ENCODE measurements at places on chromosomes 5 and 9. TPM values are rescaled to one million over a fixed set of nuclear protein-coding genes. Genes with fewer than 3 reads are reported as not detected.

- DNase-seq, result no peak
- H3K27me3 ChIP-seq, result no peaks in the 10 kb centered on the region
- no peak overlapping the region for H3K4me3 ChIP-seq
- H3K27ac ChIP-seq, result no peak overlapping the region
- no peaks in the 10 kb centered on the region for H3K36me3 ChIP-seq
Observed at GRCh38 chr9:136748666-136749611, 614 bp upstream of the LCN6 start.

GRCh38 chr5:172770374-172770674, 671 bp downstream of the DUSP1 start:
- no peaks in the 10 kb centered on the region for H3K36me3 ChIP-seq
- H3K27ac ChIP-seq, result peak overlapping the region; percentile 99
- H3K4me1 ChIP-seq, result peaks cover 32% of the 10 kb centered on the region
- DNase-seq, result no peak
- H3K27me3 ChIP-seq, result no peaks in the 10 kb centered on the region

DNA sequence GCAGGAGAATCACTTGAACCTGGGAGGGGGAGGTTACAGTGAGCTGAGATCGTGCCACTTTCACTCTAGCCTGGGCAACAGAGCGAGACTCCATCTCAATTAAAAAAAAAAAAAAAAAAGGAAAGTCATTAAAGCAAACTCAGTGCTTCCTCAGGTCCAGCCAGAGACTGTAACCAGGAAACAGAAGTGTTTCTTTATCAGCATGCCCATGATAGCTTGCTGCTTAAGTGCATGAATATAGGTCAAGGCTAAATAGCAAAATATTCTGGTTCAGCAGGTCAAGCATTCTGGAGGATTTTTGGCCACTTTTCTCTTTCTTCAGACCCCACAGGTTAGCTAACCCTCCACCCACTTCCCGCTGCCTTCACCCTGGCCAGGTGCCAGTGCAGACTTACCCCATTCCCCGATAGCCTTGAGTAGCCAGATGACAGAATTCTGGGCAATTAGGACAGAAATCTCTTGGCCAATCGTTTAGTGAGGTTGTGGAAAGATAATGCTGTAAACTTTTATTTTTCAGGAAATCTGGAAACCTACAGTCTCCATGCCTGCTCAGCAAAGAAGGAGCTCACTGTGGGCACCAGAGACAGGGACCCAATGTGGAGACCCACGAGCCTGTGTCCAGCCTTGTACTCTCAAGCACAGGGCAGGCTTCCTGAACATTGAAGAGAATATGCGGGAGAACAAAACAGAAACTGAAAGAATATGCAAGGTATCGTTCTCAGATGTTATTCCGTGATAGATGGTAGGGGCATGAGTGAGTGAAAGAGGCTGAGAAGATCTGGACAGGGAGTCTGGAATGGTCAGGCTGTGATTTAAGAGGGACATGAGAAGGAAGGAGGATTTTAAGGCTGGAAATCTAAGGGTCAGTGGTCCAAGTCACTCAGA, 4.2 kb upstream of the UGT3A2 start:
- no peak overlapping the region for H3K27ac ChIP-seq
- H3K4me1 ChIP-seq, result peaks cover 5% of the 10 kb centered on the region
- no peak for DNase-seq
- peaks cover 28% of the 10 kb centered on the region for H3K27me3 ChIP-seq
- H3K36me3 ChIP-seq, result no peaks in the 10 kb centered on the region

GRCh38 chr5:98798847-98799246, 25.4 kb downstream of the RGMB start:
- H3K4me3 ChIP-seq, result no peak overlapping the region
- DNase-seq, result no peak
- H3K36me3 ChIP-seq, result no peaks in the 10 kb centered on the region
- no peak overlapping the region for H3K27ac ChIP-seq

- no peaks in the 10 kb centered on the region for H3K4me1 ChIP-seq
- no peak overlapping the region for H3K27ac ChIP-seq
- DNase-seq, result no peak
- H3K36me3 ChIP-seq, result no peaks in the 10 kb centered on the region
- H3K27me3 ChIP-seq, result no peaks in the 10 kb centered on the region
Observed at GRCh38 chr5:123112196-123112595, 23.2 kb downstream of the PRDM6 start.

GRCh38 chr9:72494051-72494450, 27.4 kb upstream of the TMC1 start:
- no peaks in the 10 kb centered on the region for H3K4me1 ChIP-seq
- H3K27me3 ChIP-seq, result no peaks in the 10 kb centered on the region
- H3K27ac ChIP-seq, result no peak overlapping the region
- H3K4me3 ChIP-seq, result no peak overlapping the region
- no peak for DNase-seq
- H3K36me3 ChIP-seq, result no peaks in the 10 kb centered on the region

DNA sequence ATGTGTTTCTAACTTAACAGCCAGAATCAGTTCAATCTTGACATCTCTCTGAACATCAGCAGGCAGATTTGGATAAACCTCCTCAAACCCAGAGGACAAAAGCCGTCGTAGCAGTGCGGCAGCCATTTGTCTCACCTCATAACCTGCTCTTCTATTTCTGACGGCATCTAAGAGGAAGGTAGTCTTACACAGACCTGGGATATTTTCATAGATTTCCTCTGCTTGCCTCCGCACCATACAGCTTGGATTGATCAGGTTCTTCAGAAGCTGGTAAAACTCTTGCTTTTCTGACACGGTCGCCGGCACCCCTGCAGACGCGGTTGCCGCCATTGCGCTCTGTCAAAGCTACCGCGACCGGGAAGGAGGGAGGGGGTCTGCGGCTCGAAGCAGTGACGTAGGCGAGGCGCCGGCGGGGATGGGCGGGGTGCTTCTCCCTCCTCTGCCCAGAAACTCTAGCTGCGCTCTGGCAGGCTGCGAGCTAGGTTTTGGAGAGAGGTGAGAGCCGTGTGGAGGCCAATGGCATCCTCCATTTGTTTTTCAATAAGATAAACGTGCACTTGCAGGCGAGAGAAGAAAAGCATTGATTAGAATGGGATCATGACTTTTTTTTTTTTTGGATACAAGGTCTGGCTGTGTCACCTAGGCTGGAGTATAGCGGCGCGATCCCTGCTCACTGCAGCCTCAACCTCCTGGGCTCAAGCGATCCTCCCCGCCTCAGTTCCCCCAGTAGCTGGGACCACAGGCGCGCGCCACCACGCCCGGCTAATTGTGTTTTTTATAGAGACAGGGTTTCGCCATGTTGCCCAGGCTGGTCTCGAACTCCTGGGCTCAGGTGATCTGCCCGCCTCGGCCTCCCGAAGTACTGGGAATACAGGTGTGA, at the start of gene RANBP6:
Gene RANBP6, minus strand, starts transcription at position 347 of the 880 bp plus-strand sequence. Its CDS starts 17 bp downstream, at position 330.
- DNase-seq, result peak; percentile 95
- H3K4me3 ChIP-seq, result peak within 1 kb of the TSS; percentile 92
- H3K4me1 ChIP-seq, result peaks cover 8% of the 10 kb centered on the region
- no peaks in the 10 kb centered on the region for H3K27me3 ChIP-seq
- H3K27ac ChIP-seq, result peak within 1 kb of the TSS; percentile 94

GRCh38 chr5:62780888-62781287, 202.3 kb downstream of the LRRC70 start:
- no peaks in the 10 kb centered on the region for H3K27me3 ChIP-seq
- no peak overlapping the region for H3K27ac ChIP-seq
- no peak for DNase-seq
- no peak overlapping the region for H3K4me3 ChIP-seq
- no peaks in the 10 kb centered on the region for H3K36me3 ChIP-seq

- H3K4me1 ChIP-seq, result no peaks in the 10 kb centered on the region
- H3K27me3 ChIP-seq, result no peaks in the 10 kb centered on the region
- no peaks in the 10 kb centered on the region for H3K36me3 ChIP-seq
- H3K4me3 ChIP-seq, result no peak overlapping the region
Observed at GRCh38 chr5:1911773-1912235, 29.1 kb upstream of the IRX4 start.

DNA sequence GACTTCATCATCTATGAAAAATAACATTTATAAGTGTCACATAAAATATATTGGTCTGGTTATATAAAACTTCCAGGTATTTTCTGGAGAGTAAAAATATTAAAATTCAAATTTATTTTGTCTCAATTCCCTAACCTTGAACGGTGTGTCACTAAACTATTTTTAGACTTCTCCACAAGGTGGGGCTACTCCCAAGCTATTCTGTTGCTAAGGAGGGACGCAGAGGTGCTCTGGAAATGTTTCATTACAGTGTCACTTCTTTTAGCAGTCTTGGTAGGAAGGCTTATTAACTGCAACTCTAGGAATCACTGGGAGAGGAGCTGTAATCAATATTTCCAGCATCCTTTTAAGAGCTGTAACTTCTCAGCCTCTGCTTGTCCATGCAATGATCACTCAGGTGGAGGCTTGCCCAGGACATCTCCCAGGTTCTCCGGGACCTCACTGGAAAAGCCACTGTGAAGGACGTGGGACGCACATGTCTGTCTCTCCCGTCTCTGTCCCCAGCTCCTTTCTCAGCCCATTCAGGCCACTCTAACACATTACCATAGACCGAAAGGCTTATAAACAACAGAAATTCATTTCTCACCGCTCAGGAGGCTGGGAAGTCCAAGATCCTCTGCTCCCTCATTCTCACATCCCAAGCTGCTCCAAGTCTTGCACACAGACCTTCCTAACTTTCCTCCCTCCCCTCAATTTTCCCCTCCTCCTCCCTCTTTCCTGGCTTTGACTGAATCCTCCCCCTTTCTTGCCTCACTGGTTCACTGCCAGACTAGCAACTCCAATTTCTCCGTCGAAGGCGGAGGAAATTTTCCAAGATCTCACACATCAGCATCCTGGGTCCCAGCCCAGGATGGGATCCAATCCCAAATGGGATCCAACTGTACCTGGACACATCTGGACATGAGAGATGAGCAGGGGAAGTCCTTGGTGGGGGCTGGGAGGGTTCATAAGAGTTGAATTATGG, 32.7 kb upstream of the DNAH5 start:
- no peaks in the 10 kb centered on the region for H3K27me3 ChIP-seq
- peak; percentile 66 for DNase-seq
- H3K4me1 ChIP-seq, result no peaks in the 10 kb centered on the region
- H3K36me3 ChIP-seq, result no peaks in the 10 kb centered on the region
- H3K27ac ChIP-seq, result no peak overlapping the region
- H3K4me3 ChIP-seq, result no peak overlapping the region

- H3K27me3 ChIP-seq, result no peaks in the 10 kb centered on the region
- DNase-seq, result no peak
- H3K4me3 ChIP-seq, result no peak overlapping the region
- no peaks in the 10 kb centered on the region for H3K36me3 ChIP-seq
- H3K4me1 ChIP-seq, result peaks cover 3% of the 10 kb centered on the region
Observed at GRCh38 chr9:134473141-134474054, 147.1 kb downstream of the RXRA start.

- no peaks in the 10 kb centered on the region for H3K27me3 ChIP-seq
- H3K4me1 ChIP-seq, result peaks cover 4% of the 10 kb centered on the region
- no peaks in the 10 kb centered on the region for H3K36me3 ChIP-seq
- DNase-seq, result peak; percentile 56
Observed at GRCh38 chr9:83598487-83598886, 24.5 kb upstream of the IDNK start.

DNA sequence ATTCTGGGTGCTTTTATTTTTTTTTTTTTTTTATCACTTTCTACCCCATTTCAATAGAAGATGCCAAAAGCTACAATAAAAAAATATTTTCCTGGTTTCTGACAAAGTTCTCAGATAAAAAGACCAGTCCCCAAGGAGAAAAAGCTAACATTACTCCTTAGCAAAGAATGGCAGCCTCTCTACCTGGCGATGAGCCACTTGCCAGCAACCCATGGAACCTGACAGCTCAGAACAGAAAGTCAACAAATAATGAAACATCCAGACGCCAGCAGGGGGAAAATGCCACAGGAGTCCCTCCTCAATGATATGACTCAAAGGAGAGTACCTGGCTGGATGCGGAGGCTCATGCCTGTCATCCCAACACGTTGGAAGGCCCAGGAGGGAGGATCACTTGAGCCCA, 123.2 kb downstream of the MYO10 start:
- DNase-seq, result peak; percentile 73
- no peaks in the 10 kb centered on the region for H3K27me3 ChIP-seq
- H3K27ac ChIP-seq, result peak overlapping the region; percentile 70
- H3K4me3 ChIP-seq, result no peak overlapping the region
- no peaks in the 10 kb centered on the region for H3K36me3 ChIP-seq

GRCh38 chr9:129708793-129709192, 43.3 kb downstream of the PRRX2 start:
- H3K36me3 ChIP-seq, result no peaks in the 10 kb centered on the region
- no peaks in the 10 kb centered on the region for H3K27me3 ChIP-seq
- H3K27ac ChIP-seq, result peak overlapping the region; percentile 5
- no peak overlapping the region for H3K4me3 ChIP-seq
- peaks cover 24% of the 10 kb centered on the region for H3K4me1 ChIP-seq
- DNase-seq, result no peak

DNA sequence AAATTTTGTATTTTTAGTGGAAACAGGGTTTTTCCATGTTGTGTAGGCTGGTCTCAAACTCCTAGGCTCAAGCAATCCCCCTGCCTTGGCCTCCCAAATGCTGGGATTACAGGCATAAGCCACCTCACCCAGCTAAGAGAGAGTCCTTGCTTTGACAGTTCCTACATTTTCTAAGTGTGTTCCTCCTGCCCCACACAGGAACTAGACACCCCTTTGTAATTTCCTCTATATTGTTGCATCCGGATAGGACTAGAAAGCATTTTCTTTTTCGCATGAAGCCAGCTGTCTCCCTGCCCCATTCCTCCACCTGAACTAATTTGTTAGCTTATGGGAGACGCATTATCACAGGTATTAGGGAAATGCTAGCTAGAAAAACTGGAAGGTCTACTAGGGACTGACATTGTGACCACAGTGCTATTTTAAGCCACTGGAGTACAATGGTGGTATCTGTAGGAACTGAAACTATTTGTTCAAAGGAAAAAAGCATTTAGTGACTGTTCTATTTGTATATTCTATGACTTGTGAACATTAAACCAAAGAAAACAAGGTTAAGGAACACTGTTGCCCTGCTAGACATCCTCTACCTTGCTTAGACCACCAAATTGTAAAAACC, 214.1 kb downstream of the SMARCA2 start:
- DNase-seq, result no peak
- peak overlapping the region; percentile 56 for H3K27ac ChIP-seq
- no peaks in the 10 kb centered on the region for H3K36me3 ChIP-seq
- peaks cover under 1% of the 10 kb centered on the region for H3K4me1 ChIP-seq
- H3K27me3 ChIP-seq, result no peaks in the 10 kb centered on the region

GRCh38 chr9:16213781-16214515, 656.5 kb downstream of the BNC2 start:
- peak; percentile 25 for DNase-seq
- no peaks in the 10 kb centered on the region for H3K36me3 ChIP-seq
- no peaks in the 10 kb centered on the region for H3K27me3 ChIP-seq
- H3K4me3 ChIP-seq, result no peak overlapping the region
- H3K27ac ChIP-seq, result peak overlapping the region; percentile 64

SGCD gene
- polyA plus RNA-seq, result 3.8 TPM

TMEFF1 gene
- 5.9 TPM for polyA plus RNA-seq

ANKDD1B gene
- 0.71 TPM for polyA plus RNA-seq

PROB1 gene
- polyA plus RNA-seq, result not detected

LRRC14B gene
- not detected for polyA plus RNA-seq

ESM1 gene
- polyA plus RNA-seq, result 0.16 TPM

KCNN2 gene
- polyA plus RNA-seq, result 6.4 TPM

IRGM gene
- not detected for polyA plus RNA-seq

COL15A1 gene
- 97.6 TPM for polyA plus RNA-seq
